Activated T-cell treated with anti-CD3 and anti-CD28 coated beads, Interleukin-2, amount 50 U/mL, for 1 hour (primary cell): ENCODE measurements at places on chromosomes 12 and 14.
A peak's percentile ranks its signal among the peaks of the same experiment; 100 is the strongest.

DNA sequence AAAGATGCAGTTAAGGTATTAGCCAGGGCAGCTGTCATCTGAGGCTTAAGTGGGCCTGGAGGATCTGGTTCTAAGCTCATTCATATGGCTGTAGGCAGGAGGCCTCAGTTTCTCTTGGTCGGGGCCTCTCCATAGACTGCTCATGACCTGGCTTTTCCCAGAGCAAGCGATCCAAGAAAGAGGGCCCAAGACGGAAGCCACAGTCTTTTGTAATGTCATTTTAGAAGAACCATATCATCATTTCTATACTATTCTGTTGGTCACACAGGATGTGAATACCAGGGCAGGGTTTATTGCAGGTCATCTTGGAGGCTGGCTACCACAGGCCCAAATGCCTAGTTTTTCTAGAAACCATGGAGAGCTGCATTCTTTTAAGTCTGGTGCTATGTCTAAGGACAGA lies 47.7 kb downstream of the GNG2 start:
- no peak for DNase-seq

DNA sequence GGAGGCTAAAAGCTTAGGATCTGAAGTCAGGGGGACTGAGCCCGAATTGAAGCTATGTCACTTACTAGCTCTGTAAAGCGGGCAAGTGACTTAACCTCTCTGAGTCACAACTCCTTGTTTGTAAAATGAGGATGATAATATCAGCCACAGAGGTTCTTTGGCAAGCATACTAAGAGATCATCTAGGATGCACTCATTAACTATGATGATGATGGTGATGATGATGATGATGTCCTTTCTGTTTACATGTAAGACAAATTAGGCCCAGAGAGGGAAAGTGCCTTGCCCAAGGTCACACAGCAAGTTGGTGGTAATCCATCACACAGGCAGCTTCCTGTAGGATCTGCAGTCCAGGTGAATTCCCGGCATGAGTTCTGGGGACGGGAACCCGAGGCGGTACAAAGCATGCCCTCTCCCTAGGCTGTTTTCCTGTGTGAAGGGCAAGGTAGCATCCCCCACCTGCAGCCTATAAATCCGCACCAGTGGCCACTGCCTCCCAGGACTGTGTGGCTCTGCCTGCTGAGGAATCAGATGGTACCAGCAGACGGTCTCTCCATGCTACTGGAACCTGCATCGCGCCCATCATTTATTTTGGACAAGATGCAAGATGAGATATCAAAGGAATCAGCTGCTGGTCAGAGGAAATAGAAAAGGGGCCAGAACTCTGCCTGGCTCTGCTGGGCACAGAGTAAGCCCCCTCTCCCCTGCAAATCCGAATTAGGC lies 55.2 kb downstream of the MAP1LC3B2 start:
- no peak for DNase-seq

GRCh38 chr12:124509676-124510300 lies 57.6 kb downstream of the NCOR2 start:
- no peak for DNase-seq

GRCh38 chr12:116687888-116688287 lies 50.0 kb downstream of the SPRING1 start:
- peak; percentile 31 for DNase-seq

DNA sequence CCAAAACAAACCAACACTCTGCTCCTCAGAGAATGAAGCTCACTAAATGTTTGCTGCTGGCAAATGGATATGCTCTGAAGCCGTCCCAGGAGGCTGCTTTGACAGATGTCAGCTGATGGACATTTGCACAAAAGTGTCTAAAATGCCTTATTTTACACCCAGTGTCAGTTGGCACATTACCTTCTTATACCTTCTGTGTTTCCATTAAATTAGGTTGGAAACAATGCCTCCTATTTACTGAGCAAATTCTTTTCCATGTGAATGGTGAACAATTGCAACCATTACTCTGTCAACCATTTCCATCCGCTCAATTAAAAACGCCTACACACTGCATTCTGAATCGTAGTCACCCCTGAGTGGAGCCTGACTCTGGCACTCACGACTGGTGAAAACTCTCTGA lies 1679.9 kb upstream of the FLRT2 start:
- no peak for DNase-seq

DNA sequence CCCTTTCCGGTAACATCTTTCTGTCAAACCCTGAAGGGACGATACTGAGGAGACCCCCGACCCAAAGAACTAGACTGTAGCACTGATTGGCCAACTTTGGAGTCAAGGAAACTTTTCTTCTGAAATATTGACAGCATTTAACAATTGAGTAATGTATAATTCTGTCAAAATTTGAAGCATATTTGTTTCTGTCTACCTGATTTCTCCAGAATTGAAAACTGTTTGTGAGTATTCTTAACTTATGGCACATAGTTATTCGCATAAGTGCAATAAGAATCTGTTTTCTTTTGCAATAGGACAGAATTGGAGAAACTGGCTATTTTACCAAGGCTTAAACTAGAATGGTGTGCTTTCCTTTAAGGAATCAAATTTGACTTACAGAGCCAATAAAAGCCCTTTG lies 267.1 kb upstream of the FOXN3 start:
- DNase-seq: no peak

DNA sequence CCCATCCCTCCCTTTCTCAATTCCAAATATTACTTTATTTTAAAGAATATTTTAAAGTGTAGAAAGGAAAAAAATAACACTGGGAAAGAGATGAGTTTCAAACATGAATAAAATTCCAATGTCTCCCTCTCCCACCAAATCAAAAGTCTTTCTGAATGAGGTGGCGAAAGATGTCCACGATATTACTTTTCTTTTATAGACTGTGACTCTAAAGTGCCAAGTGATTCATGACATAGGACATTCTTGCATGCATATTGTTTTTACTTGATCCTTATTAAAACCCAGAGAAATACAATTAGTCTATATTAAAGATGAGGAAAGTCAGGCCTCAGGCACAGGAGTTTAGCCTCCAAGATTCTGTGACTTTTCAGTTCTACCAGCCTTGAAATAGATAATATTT lies 16.0 kb upstream of the LUM start:
- no peak for DNase-seq

- no peak for DNase-seq
These were observed 73.2 kb downstream of the IPO8 start for GRCh38 chr12:30622509-30622908.

DNA sequence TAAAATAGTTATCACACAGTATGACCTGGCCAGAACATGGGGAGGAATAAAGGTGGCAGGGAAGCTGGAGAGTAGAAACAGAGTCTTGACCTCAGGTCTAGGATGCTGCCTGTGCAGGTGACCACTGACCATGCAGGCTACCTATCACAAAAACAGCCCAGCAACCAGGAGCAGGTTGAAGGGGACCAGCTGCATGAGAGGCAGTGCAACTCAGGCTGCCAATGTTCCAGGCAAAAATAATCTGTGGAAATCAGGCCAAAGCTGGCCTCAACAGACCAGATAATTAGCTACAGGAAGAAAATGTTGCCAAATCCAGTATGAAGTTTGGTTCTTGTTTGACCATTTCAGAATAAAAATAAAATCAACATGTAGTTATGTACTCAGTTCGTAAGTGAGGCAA lies 72.6 kb downstream of the PDE6H start:
- DNase-seq: no peak

- no peak for DNase-seq
These were observed 17.7 kb downstream of the C12orf71 start for GRCh38 chr12:27064397-27065342.

GRCh38 chr14:76687611-76688382 lies 73.5 kb upstream of the VASH1 start:
- no peak for DNase-seq

DNA sequence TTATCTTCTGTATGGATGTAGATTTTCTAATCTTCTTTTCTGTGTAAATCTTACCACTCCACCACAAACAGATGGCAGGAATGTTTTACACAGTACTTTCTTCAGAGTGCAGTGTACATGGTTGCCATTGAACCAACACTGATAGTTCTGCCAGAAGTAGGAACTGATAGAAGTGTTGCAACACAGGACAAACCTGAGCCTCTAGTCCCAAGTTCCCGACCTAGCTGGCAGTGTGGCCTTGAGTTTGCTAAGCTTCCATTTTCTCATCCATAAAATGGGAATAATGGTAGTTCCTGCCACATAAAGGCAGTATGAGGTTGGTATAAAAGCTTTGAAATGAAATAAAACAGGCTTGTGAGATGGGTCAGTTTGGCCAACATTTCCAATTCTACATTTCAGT lies 50.8 kb upstream of the SAV1 start:
- DNase-seq: no peak

DNA sequence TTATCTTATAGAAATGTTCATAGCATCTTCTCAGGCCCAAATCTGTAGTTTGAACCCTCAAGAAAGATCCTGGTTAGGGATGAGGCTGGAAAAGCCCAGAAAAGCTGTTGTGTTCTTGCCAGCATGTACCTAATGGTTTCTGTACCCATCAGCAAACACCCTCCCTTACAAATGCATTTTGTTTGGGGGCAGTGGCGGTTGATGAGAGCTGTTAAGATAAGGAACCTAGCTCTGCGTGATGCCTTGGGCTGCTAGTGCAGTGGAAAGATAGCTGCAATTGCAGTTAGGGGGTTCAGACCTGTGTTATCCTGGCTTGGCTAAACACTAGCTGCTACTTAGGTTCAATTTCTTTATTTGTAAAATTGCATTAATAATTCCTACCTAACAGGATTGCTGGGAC lies 3.6 kb downstream of the TPH2 start:
- no peak for DNase-seq

DNA sequence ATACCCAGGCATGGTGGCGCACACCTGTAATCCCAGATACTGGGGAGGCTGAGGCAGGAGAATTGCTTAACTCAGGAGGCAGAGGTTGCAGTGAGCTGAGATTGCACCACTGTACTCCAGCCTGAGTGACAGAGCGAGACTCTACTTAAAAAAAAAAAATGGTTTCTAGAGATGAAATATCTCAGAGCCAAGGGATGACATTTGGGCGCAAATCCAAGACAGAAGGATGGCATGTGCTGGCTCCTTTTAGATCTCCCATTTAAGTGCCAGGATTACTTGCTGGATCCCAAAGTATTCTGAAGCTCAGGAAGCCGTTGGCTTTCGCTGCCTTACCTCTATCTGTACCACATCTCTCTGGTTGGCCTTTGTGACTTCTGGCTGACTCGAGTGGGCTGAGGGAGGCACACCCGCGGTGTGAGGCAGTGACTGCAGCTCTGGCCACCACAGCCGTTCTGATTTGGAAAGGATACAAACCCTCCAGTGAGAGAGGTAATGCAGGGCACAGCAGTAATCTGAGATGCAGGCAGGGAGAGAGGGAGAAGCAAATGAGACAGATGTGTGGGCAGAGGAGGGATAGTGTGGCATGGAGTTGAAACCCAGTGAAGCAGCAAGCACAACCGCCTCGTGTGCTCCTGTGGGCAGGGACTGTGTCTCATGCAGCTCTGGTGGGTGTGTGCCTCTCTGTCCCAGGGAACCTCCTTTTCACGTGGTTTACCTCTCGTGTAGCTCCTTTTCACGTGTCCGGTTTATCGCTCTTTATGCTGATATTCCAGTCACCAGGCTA lies 4.9 kb downstream of the B4GALNT3 start:
- no peak for DNase-seq

DNA sequence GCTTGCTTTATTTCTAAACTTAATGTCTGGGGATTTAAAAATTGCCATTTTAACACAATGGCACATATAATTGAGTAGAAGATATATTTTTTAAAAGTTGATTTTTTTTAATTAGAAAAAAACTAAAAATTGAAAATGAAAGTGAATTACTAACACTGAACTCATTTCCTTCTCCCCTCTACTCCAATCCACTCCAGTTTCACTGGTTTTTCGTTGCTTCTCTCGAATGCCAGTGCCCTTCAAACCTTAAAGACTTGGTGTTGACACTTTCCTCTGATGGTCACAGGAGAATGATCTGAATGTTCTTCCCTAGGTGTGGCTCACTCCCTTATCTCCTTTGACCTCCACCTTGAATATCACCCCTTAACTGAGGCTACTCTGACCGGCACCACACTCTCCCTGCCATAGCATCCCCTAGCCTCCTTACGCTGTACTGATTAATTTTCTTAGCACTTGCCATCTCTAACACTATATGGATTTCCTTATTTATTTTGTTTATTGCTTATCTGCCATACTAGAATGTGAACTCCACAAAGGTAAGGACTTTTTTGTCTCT lies 107.1 kb downstream of the LIN7A start:
- DNase-seq: no peak

DNA sequence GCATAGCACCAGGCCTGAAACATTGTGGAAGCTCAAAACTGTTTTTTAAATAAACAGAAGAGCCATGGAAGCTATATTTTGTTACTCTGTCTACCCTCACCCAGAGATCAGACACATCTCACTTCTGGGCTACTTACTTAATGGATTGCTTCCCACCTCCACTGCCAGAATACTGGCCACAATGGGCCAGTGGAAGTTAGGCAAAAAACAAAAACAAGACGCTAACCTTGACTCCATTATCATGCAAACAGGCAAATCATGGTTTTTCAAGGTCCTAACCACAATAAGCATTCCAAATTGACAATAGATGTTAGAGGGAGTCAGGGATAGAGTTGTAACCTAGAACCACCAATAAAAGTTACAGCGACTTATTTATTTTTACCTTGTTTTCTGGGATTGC lies 52.7 kb upstream of the PTCSC3 start:
- no peak for DNase-seq

DNA sequence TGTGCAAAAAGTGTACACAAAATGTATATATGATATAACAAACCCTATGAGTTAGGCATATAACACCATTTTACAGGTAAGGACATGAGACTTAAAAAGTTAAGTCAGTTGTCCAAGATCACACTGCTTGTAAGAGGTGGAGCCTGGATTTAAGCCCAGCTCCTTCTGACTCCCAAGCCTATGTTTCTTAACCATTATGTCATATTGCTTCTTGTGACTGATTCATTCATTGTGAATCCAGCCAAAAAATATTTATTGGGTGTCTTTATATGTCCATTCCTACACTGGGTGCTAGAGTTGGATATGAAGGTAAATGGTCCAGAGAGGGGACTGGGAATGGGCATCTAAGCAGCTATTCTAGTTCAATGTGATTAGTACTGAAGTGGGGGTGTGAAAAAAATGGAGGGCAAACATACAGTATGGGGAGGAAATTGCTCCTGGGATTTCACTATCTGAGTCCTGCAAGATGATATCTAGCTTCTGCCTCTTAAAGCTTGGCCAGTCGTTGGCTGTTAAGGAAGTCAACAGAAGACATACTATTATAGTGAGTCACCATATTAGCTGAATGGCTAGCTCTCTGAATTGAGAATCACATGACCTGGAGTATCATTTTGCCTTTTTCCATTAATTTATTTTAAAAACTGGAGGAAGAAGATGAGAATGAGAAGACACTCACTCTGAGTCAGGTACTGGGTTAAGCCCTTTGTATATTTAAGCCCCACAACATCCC lies 28.8 kb downstream of the PAX9 start:
- no peak for DNase-seq

GRCh38 chr12:20199780-20200179 lies 168.6 kb upstream of the PDE3A start:
- DNase-seq: no peak

- no peak for DNase-seq
These were observed 212.0 kb downstream of the PTPRO start for GRCh38 chr12:15534322-15534721.

DNA sequence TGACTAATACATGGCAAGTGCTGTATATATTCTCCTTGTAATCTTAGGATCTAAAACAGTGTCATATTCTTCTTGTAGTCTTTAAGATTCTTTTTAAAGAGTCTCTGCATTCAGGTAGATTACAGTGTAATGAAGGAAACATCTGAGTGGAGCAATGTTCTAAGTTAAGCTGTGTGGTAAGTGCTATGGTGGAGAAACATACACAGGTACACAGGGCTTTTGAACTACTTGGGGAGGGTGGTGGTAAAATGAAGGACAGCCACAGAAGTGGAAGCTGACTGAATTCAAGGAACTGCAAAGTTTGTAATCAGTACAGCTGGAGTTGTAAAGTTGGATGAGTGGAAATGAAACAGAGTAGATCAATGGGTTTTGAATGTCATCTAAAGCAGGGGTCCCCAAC lies 27.8 kb downstream of the ACSS3 start:
- DNase-seq: no peak
